CD4-positive, alpha-beta T cell treated with Interleukin-15 for 4 hours (primary cell): ENCODE measurements at places on chromosomes 16 and 17.

GRCh38 chr17:3659541-3660111 is 8.8 kb downstream of the TAX1BP3 start:
- DNase-seq: no peak

DNA sequence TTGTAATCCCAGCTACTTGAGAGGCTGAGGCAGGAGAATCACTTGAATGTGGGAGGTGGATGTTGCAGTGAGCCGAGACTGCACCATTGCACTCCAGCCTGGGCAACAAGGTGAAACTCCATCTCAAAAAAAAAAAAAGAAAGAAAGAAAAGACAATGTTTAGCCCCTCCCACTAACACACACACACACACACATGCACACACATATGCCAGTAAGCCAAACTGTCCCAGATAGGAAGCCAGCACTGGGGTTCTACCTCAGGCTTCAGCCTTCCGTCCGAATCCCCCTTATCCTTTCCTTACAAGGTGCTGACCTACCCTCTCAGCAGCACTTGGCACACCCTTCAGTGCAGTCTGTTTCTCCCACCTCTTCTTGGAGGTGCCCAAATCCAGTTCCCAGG is 8.7 kb upstream of the KCNH6 start:
- DNase-seq: no peak

DNA sequence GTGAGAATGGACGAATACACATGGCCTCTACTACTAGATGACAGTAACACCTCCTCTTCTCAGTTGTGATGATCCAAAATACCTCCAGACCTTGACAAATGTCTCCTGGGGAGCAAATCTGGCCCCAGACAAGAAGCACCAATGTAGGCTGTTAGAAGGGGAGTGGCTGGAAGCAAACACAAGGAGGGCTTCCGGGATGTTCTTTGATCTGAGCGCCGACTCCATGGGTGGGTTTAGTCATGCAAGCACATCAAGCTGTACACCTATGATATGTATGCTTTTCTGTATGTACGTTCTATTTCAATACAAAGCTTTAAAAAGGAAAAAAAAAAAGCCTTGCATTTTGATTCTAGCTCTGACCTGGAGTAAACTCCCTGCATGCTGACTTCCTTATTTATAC is 61.4 kb downstream of the ARHGAP17 start:
- DNase-seq: no peak

DNA sequence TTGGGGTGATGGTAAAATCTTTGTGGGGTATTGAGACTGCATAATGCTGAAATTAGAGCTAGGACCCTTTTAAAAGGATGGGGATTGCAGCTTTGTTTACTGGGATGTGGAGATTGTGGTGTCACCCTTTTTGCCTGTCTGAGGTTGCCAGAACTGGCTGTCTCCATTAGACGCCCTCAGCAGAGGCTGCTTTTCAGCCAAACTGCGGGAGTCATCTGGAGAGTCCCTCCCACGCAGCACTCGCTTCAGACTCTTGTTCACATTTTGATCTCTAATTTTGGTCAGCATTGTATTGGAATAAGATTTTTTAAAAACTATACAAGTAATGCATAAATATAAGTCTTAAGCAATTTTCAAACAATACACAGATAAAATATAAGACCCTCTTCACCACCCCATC is 27.9 kb upstream of the JPT2 start:
- DNase-seq: no peak

GRCh38 chr16:69188716-69189115 is 1.8 kb downstream of the SNTB2 start:
- DNase-seq: no peak

- DNase-seq: no peak
Measured at GRCh38 chr17:56583772-56584171, 9.7 kb upstream of the NOG start.
